Placental pericyte (primary cell): ENCODE measurements at places on chromosomes 11 and 22. TPM values are rescaled to one million over a fixed set of nuclear protein-coding genes. Genes with fewer than 3 reads are reported as not detected.

The DKK3 gene
- 277 and 296 TPM in 2 replicates for total RNA-seq

The DAGLA gene
- 2.9 and 4.2 TPM in 2 replicates for total RNA-seq

The DEPDC7 gene
- total RNA-seq, result 2.6 and 16.8 TPM in 2 replicates

The TRPM5 gene
- not detected in 2 replicates for total RNA-seq

The RTN4RL2 gene
- total RNA-seq, result under 0.01 TPM in 1 of 2 replicates, not detected in the other

The LGALS12 gene
- total RNA-seq, result not detected in 2 replicates

The UPB1 gene
- 0.14 and 0.22 TPM in 2 replicates for total RNA-seq

The DENND5A gene
- total RNA-seq, result 131 and 167 TPM in 2 replicates

The SELENOH gene
- 56.7 and 79.7 TPM in 2 replicates for total RNA-seq

The TYR gene
- total RNA-seq, result not detected in 2 replicates

The MGAT3 gene
- total RNA-seq, result 0.57 and 1.1 TPM in 2 replicates

The SAA4 gene
- total RNA-seq, result not detected in 2 replicates

The DNAJB7 gene
- not detected in 2 replicates for total RNA-seq

The ACR gene
- total RNA-seq, result not detected in 2 replicates

The KCNQ1OT1 gene
- total RNA-seq, result 3.5 and 4.2 TPM in 2 replicates

The TPST2 gene
- 42.0 and 82.9 TPM in 2 replicates for total RNA-seq
